ENCODE measurements at places on chromosomes 4 and X.
A peak's percentile ranks its signal among the peaks of the same experiment; 100 is the strongest.

DNA sequence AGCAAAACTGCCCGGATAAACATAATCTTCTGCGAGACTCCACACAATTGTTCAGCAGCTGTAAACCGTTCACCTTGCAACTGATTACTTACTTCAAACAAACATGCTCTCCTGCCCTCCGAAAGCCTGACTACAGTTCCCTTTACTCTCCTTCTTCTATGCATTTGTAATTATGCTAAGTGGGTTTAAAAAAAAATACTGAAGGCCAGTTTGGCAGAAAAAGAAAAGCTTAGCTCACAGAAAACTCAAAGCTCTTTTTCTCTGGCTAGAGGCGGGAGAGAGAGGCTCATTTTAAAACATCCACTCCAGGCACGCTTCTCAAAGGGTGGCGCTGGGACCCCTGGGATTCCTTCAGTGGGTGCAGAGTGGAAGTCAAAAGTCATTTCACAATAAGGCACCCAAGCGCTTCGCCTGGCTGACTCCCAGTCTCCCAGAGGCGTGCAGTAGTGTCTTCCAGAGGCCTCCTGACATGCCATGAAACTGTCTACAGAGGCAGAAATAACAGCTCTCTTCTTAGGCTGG is 1.9 kb downstream of the DHRSX start:
- no peak for DNase-seq

GRCh38 chr4:173529477-173530325 is at the start of gene HAND2:
HAND2 (minus strand) TSS chr4:173530229; CDS start chr4:173529289, 940 bp downstream.
- peak; percentile 84 for DNase-seq

DNA sequence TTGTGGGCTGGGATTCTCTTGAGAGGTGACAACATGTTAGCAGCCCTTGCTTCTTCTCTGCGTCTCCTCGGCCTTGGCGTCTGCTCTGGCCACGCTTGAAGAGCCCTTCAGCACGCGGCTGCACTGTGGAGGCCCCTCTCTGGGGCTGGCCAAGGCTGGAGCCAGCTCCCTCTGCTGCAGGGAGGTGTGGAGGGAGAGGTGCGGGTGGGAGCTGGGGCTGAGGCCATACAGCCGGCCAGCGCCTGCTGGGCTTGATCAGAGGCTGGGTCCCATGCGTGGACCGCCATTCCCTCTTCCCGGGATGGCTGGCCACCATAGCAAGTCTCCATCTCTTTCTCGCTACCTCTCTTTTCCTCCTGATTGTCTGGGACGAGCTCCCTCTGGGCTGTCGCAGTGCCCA is 539.0 kb downstream of the PCDH7 start:
- DNase-seq = no peak

GRCh38 chr4:5974321-5974720 is 43.9 kb downstream of the C4orf50 start:
- DNase-seq = no peak

GRCh38 chrX:40646489-40647306 is 663 bp downstream of the CXorf38 start:
- no peak for DNase-seq

GRCh38 chrX:97126020-97126419 is 242.3 kb downstream of the RPA4 start:
- DNase-seq = no peak

DNA sequence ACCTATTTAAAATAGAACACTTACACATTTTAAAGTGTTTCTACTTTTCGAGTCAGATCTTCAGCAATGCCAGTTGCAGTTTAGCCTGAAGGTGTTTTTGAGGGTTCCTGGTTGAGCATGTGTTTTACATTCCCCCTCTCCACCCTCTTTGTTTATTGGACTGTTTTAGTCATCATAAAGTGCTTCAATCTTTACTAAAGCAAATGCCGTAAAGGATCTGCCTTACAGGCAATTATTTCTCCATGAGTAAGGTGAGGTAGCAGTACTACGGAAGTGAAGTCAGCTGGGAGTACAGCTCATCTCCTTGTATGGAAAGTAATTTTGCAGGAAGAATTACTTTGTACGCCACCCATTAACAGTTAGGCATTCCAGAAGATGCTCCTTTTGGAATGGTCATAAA is 36.9 kb downstream of the PDLIM5 start:
- DNase-seq = no peak

DNA sequence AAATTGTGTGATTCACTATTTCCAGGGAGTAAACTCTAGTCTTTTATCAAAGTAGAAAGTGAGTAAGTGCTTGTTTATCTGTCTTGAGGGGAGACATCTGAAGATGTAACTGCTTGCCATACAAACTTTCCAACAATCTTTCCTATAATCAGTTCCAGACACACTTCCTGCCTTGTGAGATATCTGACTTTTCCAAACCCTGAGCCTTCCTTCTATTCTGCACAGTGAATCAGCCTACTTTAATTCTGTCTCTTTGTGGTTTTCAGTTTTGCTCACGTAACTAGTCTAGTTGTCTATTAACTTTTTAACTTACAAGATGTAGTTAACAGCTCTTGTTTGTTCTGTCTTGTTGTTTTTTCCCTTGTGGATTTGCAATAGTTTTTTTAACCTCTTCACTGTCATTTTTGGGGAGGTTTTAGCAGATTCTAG is 947.8 kb downstream of the C4orf33 start:
- DNase-seq = no peak

DNA sequence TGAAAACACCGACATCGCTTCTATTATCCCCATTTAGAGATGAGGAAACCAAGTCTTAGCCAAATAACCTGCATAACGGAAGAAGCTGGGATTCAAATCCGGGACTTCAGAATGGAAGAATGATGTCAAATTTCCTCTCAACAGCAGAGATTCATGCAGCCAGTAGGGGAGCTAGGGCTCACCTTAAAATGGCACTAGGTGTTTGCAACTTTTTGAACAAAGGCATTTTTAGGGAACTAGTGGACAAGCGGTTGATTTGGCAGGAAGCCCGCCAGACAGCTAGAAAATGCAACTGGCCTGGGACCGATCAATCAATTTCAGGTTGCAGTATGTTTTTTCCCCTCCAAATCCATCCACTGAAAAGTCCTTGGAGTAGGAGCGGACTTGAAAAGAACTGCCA is 224.2 kb downstream of the PTTG2 start:
- no peak for DNase-seq

- DNase-seq = no peak
Observed at GRCh38 chr4:54897590-54897989, 227.8 kb downstream of the KDR start.

- no peak for DNase-seq
Observed at GRCh38 chrX:68286076-68286475, 147.2 kb downstream of the OPHN1 start.

All from osteocyte (in vitro differentiated cells).